Activated naive CD4-positive, alpha-beta T cell treated with anti-CD3 and anti-CD28 coated beads, Interleukin-2, amount 50 U/mL, for 16 hours (primary cell): ENCODE measurements at places on chromosomes 2 and 18.
A peak's percentile ranks its signal among the peaks of the same experiment; 100 is the strongest.

- DNase-seq, result no peak
Observed at GRCh38 chr18:31979714-31980113, 36.8 kb upstream of the TRAPPC8 start.

- no peak for DNase-seq
Observed at GRCh38 chr2:216626168-216626874, 6.9 kb upstream of the IGFBP2 start.

DNA sequence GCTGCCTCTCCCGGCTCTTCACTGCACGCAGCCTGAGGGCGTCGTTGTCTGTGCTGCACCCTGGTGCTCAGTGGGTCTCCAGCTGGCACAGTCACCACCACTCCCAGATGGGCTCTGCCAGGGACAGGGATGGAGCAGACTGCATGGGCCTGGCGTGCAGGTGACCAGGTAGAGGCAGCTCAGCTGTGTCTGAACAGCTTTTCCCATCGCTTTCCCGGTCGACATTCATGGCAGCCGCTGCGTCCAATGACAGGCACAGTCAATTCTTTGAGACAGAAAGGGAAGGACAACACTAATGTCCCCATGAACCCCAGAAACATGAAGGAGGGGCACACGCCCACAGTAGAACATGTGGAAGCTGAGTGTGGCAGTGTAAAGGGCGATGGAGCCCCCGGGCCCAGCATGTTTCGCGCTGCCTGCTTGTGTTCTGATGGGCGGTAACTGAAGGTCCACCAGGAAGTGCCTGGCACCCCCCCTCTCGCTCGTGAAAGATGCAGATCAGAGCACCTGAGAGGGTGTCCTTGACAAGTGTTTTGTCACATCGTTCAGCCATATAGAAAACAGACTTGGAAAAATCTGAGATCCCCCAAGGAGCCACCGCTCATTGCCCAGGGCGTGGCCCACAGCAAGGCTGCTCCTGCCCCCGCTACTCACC, 122.4 kb downstream of the NFATC1 start:
- DNase-seq, result no peak

DNA sequence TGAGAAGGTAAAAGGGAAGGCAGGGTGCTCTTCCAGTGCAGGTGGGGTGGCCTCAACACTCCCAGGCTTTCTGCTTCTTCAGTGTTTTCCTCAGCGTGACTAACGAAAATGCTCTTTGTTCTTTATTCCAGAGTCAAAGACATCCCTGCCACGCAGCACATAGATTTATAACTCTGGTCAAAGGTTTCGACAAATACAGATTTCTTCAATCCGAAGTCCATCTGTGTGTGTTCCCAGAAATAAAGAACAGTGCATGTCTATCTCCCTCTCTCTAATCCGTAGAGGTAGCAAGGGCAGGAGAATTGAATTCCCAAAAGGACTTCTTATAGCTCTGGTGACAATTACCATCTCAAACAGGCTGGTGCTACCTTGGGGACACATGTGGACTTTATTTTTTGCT, 26.4 kb upstream of the TDRD15 start:
- DNase-seq, result no peak

DNA sequence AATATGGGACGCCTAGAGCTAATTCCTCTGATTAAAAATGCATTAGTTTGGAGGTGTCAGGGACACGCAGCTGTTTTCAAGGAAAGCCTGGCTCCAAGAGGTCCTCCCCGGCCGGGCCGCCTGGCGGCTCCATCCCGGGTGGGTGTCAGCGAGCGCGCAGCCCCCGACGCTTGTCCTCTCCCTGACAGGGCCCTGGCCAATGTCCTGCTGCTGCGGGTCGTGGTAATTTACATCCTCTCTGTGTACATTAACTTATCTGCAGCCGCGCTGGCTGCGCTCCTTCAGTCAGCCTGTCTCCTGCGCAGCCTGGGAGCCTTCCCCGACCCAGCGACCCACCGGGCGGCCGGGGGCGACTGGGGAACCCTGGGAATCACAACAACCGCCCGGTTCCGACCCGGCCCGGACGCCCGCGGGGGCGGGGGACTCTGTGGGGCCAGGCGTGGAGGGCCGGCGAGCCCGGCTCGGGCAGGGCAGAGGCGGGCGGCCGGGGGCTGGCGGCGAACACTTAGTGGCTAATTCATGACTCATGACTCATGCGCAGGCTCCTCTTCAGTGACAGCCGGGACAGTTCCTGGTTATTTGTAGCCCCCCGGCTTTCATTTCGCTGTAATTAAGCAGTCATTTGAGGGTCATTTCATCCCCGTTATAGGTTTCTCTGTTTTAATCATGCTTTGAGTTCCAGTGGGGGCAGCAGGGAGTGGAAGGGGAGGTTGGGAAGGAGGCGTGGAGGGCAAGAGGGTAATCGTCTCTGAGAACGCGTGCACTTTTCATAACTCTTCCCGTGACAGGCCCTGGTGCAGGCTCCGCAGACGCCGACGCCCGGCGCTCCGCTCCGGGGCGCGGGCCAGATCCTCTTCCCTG, 141.9 kb upstream of the CTAGE1 start:
- DNase-seq, result no peak

- DNase-seq, result no peak
Observed at GRCh38 chr2:120937686-120938044, 202.0 kb downstream of the GLI2 start.

- no peak for DNase-seq
Observed at GRCh38 chr2:88127888-88128653, at the start of gene FABP1. TSS of gene FABP1 (minus strand) at chr2:88128062. CDS start at chr2:88128017, 45 bp downstream.

GRCh38 chr2:119156105-119156890, 2.3 kb downstream of the C1QL2 start:
- DNase-seq, result no peak

DNA sequence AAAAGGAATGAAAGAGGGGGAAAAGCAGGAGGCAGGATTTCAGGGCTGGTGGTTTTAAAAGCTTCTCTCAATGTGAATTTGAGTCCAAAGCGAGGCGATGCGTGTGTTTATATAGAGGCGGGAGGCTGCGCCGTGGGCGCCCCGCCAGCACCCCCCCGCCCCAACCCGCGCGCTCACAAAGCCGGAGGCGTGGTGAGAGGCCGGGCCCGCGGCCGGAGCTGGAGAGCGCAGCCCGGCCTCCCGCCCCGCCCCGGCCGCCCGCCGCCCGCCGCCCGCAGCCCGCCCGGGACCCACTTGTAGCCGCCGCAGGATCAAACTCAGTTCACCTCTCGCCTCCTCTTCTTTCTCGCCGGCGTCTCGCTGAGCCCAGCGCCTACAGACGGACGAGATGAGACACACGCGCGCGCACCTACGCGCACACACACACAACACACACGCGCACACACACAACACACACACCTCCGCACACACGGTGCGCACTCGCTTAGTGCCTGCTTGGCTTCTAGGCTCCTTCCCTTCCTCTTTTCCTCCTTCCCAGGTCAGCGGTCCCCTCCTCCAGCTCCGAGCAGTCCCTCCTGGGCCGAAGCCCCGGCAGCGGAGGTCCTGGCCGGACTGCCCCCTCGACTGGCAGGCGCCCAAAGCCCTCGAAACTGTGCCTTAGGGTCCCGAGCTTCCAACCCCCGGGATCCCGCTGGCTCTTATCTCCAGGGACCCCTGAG, 1.3 kb upstream of the CYP26B1 start:
- DNase-seq, result peak; percentile 41

DNA sequence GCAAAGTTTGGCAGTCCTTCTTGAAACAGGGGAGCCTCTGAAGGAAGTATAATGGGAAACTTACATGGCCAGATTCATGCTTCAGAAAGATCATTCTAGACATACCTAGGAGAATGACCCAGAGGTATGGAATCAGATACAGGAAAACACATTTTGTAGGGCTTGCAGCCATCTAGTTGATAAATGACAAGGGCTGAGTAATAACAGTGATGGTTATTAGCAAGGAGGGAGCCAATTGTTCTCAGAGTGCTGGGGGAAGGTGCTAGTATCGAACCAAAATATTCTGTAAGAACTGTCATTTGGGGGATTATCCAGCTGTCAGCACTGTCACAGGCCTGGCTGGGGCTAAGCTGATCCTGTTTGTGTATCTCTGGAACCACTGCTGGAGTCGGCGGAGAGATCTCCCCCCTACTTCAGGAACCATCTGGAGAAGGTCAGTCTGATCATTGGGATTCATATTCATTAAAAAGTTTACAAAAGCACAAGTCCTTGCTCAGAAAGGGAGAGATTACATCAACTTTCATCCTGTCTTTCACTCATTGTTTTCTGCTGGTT, 113.8 kb upstream of the THSD7B start:
- DNase-seq, result no peak

- peak; percentile 13 for DNase-seq
Observed at GRCh38 chr2:46299365-46300263, 2.4 kb downstream of the EPAS1 start.

GRCh38 chr2:143209570-143210445, 80.6 kb downstream of the ARHGAP15 start:
- DNase-seq, result no peak

GRCh38 chr2:150646746-150647145, 159.3 kb upstream of the RND3 start:
- no peak for DNase-seq

DNA sequence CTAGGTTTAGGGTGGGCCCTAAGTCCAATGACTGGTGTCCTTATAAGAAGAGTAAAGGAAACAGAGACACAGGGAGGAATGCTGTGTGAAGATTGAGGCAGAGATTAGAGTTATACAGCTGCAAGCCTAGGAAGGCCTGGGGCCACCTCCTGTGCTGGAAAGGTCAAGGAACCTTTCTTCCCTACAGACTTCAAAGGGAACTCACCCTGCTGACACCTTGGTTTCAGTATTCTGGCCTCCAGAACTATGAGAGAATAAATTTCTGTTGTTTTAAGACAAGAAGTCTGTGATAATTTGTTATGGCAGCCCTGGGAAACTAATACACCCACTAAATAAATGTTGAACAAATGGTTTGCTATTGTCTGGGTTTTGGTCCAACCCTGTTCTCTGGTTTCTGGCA, 102.3 kb upstream of the NEUROD1 start:
- DNase-seq, result no peak

GRCh38 chr18:5979971-5980457, 84.7 kb upstream of the TMEM200C start:
- no peak for DNase-seq

- DNase-seq, result no peak
Observed at GRCh38 chr2:141323571-141323970, 807.2 kb downstream of the LRP1B start.

GRCh38 chr2:74374509-74375205, 5.5 kb downstream of the DCTN1 start:
- DNase-seq, result no peak

GRCh38 chr2:2890246-2890645, 487.4 kb downstream of the EIPR1 start:
- DNase-seq, result no peak
